ENCODE measurements at places on chromosomes 2 and 18.

GRCh38 chr2:151051574-151052220 lies 210.0 kb downstream of the RBM43 start:
- peak; percentile 77 for DNase-seq

GRCh38 chr18:38520786-38521185 lies 955.2 kb upstream of the CELF4 start:
- DNase-seq, result no peak

DNA sequence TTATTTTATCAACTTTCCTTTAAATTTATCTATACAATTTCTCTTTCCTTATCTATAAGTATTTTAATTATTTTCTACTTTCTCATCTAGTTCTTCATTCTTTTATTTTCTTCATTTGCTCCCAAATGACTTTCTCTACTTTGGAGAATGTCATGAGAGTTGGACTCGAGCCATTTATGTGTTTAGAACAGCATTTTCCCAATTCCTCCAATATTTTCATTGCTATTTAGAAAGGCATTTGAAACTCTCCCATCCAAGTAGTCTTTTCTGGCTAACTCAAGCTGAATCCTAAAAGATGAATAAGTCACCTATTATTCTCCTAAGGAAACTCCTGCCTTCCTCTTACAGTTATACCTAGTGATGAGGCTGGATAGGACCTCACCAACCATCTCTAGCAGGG lies 15.8 kb upstream of the FEZ2 start:
- DNase-seq, result no peak

DNA sequence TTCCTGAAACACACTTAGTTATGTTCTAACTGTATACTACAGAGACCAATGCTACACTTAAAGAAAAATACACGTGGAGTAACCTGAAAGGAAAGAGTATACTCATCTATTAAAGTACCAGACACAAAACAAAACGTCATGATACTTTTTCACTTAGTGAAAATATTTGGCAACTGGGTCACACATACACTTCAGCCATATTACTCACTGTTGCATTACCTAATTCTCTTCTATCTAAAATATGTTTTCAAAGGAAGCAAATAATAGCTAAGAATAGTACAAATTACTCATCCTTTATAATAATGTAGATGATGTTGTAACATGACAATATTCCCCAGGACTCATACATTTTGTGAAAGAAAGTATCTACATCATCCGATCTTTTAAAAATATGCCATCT lies 76.5 kb upstream of the EPB41L3 start:
- DNase-seq, result no peak

DNA sequence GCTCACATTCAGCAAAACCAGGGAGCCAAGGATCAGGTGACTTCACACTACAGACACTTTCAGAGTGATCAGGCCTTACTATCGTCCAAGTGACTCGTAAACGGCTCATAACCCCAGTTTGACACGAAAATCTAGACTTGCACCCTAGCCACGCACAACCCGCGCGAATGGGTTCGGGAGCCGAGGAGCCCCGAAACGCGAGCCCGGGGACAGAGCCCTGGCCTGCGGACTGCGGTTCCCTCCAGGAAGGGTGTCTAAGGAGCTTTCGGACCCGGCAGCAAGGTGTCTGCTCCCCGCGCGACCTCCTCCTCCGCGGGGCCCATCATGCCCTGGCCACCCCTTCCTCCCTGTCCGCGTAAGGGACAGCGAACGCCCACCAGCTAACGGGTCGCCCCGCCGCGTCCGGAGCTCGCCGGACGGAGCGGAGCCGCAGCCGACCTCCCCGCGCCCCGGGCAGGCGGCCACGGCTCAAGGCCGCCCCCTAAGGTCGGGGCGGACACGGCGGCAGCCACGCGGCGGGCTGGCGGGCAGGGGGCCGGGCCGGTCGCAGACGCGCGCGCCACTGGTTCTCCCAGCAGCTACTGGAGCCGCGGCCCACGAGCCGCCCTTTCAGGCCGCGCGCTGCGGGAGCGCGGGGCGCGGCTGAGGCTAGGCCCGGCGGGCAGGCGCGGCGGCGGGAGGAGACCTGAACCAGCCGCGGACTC lies 575 bp downstream of the ATL2 start:
- DNase-seq, result peak; percentile 78

- peak; percentile 76 for DNase-seq
Observed at GRCh38 chr2:54456612-54457322, 640 bp downstream of the SPTBN1 start.

DNA sequence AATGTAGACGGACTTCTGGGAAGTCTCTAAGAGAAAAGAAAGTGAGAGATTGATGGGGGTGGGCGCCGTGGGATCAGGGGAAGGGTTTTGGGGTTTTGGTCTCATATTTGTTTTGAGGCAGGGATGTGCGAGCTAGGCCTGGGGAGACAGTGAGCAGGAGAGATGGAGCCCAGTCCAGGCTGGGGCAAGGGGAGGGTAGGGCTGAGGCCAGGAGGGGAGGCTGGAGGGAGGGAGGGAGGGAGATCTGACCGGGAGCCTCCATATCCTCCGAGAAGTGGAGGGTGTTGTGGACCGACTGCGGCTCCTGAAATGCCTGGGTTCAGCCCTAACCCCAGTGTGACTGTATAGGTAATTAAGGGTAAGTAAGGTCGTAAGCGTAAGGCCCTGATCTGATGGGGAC lies 72.8 kb upstream of the ODC1 start:
- DNase-seq, result no peak
